ENCODE measurements at places on chromosomes 1 and 21. TPM values are rescaled to one million over a fixed set of nuclear protein-coding genes. Genes with fewer than 3 reads are reported as not detected.

DNA sequence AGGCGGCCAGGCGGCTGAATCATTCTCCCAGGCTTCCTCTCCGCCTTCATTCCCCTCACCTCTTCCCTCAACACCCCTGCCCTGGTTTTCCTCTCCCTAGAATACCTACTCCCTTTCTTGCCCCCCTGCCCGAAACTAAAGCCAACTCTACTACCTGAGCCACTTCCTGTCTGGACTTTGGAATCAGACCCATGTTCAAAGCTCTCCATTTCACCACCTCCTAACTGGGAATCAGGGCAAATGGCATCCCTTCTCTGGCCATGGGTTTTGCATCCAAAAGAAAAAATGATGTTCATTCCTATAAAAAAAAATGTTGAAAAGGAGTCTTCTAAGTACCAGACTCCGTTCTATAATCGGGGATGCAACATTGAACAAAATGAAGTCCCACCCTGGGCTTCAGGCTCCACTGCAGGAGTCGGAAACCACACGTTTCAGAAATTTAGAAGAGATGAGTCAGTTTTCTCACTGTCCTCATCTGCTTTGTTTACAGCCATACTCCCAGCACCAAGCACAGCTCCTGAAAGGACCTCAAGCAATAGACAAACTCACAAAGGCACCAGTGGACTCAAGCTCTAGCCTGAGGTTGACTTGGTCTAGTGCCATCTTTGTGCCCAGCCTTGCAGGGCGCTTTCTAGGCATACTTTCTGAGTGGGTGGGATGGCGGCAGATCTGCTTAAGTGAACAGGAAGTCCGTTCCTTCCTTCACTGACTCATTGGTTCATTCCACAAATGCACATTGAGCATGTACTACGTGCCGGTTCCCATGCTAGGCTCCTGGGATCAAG, 176.2 kb downstream of the IGSF21 start:
- no peak for DNase-seq

- DNase-seq, result no peak
These were observed 451.2 kb upstream of the ADGRL4 start for GRCh38 chr1:79457562-79458224.

GRCh38 chr1:242534753-242535152, 10.3 kb upstream of the PLD5 start:
- DNase-seq, result no peak

- no peak for DNase-seq
These were observed 241.2 kb upstream of the MAP1LC3C start for GRCh38 chr1:242240077-242240476.

- DNase-seq, result peak; percentile 50
These were observed 3.4 kb downstream of the ABCG1 start for GRCh38 chr21:42222386-42222785.

DNA sequence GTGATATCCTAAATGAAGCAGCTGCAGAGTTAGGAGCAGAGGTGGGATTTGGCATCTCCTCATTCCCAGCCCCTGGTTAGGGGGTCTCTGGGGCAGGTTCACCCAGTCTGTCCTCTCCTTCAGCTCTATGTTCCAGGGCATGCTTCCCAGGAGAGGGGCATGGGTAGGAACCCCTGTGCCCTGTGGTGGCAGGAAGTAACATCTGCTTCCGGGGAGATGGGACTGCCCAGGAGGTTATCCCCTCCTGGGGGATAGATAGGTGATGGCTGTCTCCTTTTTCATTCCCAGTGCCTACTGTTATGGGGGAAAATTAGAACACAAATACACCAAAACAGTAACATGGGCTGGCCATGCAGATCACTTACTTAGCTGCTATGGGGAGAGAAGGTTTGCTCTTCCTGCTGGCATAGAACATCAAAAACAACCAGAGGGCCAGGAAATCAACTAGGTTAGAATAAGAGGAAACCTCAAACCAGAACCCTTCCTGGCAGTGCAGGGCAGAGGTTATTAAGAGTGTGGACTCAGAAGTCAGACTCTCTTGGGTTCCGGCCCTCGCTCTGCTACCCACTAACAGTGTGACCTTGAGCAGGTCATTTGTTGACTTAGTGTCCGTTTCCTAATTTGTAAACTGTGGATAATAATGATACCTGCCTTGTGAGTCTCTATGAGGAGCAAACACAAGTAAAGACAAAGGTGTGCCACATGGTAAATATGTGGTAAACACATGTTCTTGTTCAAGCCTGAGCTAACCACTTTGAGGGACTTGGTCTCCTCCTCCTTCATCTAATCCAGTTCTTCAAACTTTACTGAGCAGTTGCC, 157.8 kb upstream of the JUN start:
- no peak for DNase-seq

DNA sequence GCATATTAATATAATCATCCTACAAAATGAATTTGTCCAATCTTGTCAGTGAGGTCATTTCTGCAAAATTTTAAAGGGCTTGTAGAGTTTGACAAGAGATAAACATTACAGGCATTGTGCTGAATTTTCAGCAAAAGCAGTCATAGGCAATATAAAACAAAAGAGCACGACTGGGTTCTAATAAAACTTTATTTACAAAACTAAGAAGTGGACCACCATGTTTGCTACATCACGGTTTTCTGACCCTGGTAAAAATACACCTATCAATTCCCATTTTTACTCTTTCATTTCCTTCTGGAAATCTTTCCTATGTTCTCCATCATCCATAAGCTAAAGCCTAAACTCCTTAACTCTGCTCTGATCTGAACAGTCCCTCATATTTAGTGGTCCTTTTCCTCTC, 229.8 kb upstream of the SGIP1 start:
- DNase-seq, result no peak

DNA sequence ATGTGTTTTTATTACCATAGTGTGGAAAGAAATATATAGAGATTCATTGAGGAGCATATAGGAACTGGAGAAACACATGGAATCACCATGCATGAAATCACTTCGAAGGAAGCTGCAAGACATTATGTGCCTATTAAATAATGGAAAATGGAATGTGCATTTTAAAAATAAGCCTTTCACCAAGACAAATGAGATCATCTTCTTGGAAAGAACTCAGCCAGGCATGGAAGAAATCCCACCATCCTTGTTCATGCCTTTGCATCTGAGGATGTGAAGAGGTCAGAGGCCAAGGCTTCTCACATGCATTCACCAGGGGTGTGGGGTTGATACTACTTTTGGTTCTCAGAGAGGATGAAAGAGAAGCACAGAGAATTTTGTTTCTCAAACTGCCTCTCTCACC, 50.0 kb downstream of the C1orf198 start:
- no peak for DNase-seq

DNA sequence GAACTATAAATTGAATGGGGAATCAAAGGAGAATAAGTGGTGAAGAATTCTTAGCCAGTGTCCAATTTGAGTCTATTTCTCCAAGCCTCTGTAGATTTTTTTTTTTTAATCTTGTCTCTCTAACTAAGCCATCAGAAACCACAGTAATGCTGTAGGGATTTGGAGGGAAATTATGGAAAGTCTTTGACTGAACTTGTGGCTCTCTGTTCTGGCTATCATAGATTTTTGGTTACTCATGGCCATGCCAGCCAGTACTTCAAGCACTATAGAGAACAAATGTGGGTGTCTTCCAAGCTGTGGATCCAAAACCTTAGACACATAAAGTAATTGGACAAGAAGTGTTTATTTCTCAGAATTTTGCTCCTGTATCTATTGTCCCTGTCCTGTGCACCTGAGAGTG, 147.9 kb downstream of the LRRC40 start:
- DNase-seq, result no peak

DNA sequence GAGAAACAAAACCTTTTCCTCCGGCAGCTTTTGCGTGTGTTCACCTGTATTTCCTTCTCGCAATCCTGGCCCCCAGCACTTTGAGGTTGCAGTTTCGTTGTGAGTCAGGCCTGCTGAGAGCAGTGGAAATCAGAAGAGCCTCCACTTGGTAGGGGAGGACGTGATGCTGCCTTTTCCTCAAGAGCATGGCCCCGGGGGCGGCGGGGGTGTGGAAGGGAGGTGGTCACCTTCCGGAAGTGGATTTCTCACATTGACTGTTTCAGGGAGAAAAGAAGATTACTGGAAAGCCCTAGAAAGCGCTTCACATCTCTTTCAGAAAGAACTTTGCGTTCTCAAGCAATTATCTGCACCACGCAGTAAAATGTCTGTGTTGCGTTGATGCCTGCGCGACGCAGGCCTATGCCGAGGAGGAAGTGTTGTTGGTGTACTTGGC, 12.2 kb upstream of the IL10 start:
- no peak for DNase-seq

- DNase-seq, result no peak
These were observed 35.1 kb upstream of the RGS7 start for GRCh38 chr1:241391926-241392710.

DNA sequence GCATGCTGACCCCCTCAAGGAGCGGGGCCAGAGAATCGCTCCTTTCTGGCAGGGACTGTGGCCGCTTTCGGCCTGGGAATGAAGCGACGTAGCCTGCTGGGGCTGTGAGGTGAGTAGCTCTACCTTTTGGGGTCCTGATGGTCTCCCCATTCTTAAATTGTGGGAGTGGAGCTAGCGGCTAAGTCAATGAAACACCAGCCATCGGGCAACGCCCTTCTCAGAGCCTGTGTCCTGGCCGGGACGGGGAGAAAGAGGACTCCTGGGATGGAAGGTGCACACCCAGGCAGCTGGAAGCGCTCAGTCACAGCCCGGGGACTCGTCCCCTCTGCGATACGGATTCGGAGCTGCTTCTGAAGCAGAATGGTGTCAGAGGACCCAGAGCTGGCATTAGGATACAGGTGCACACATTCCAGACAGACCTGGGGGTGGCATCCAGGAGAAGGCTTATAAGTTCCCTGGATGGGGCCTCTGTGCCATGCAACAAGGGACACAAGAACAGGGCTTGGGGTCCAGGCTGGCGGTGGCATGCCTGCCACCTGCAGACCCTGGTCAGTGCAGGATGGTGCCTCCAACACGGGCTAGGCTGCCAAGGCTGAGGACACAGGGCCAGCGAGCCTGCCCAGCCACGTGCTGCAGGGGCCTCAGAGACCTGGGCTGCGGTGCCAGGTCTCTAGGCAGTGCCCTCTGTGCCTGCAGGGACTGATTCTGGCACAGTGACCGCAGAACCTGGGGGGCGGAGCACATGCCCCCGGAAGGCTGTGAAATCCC, 945 bp upstream of the WNT9A start:
- DNase-seq, result peak; percentile 66

- no peak for DNase-seq
These were observed 9.3 kb downstream of the WNT3A start for GRCh38 chr1:228016181-228016510.

DNA sequence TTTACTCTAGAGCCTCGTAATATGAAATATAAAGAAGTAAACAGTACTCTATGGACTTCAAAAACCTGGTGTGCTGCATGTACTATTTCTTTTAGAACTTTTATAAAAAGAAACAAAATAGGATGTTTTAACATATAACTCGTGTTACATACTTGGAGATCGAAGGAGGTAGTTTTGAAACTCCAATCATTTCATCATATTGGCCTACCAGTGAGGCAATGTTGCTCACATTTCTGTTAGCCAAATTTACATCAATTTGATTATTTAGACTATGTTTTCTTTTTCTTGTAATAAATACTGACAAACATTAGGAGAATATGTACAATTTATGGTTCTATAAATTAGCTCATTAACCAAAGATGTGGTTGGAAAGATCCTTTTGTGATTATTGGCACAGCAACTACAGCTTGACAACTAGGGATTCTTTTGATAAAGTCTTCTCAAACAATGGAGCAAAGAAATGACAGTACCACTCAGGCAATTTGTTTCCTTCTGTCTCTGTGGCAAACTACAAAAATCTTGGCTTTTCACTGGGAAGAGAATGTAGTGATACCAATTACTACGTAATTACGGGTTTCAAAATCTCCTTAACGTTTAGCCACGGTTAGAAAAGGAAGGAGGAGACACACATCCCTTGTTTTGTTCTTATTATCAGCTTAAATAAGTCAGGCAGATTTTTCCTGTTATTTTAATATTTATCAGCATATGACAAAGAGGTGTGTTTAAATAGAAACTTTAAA, 266.6 kb upstream of the SGIP1 start:
- DNase-seq, result no peak

DNA sequence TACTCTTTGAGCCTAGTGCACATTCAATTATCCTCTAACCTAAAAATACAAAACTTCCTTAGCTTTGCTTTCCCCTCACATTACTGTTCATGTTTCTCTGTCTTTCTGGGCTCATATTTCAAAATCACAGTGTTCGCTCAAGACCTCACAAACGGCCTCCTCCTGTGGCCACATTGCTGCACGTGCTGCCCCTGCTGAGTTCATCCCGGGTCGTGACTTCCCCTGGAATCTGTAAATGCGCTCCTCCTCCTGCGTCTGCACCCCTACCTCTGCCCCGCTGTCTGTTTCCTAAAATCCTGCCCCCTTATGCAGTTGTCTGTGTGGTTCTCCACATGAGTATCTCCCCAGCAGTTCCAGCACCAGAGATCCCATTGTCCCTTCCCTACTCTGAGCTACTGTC, 45.5 kb upstream of the RAVER2 start:
- DNase-seq, result no peak

DNA sequence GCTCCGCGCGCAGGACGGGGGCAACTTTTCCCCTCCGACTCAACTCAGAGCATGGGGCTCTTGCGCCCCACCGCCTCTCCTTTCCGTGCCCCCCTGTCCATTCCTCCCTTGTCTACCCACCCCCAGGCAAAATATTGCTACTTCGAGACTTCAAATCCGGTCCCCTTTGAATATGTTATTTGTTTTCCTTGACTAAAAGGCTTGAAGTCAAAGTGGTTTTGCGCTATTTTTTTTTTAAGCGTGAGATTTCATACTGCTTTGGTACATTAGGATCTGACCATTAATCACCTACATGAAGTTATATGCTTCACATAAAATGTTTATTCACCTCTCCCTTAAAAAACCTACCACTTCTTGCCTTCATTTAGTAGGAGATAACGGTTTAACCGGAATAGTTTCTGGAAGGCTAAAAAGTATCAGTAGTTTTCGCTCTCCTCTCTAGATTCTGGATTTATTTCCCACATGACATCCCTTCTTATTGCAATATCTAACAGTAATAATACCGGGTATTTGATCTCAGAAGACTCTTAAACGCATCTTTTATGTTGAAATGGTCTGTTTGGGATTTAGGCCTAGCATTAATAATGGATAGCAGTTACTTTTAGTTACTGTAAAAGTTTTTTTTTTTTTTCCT, 1.6 kb downstream of the NFIA start:
- no peak for DNase-seq

Gene PEF1
- 52.9 TPM for total RNA-seq

Gene ASAP3
- 22.5 TPM for total RNA-seq

Gene OR14K1
- 0.99 TPM for total RNA-seq

Gene ACTL8
- not detected for total RNA-seq
